CD14-positive monocyte (primary cell): ENCODE measurements at places on chromosomes 7 and 10.

DNA sequence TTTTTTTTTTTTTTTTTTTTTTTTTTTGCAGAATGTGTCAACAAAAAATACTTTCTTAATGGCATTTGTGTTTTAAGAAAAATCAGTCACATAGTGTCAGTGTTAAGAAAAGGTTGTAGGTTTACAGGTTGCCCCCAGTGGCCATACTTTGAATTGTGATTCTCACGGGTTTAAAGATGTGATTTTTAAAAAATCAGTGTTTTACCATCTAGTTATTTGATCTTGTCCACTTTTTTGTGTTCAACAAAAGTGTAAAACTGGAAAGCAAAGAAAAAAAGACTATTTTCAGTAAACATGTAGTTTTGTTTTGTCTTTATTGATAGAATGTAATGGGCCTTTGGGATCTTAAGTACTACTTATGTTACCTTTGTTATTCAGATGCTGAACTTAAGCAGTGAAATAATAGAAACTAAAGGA, 25.7 kb downstream of the SUV39H2 start:
- DNase-seq, result peak; percentile 6

- DNase-seq, result no peak
These were observed 46.2 kb downstream of the CHST3 start for GRCh38 chr10:72010234-72010973.

DNA sequence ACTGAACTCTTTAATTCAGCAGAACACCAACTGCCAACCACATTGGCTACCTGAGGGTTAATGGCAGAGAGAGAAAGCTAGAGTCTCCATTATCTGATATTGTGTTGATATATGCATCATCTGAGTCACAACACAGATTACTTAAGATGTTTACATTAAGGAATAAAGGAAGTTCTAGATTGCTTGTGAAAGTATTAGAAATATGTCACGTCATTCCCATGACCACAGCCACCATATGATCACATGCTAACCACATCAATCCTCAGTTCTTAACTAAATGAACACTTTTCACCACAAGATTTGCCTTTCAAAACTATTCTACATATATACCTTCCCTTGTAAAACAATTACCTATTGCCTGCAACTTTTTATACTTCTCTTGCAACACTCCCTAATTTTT, 337.9 kb downstream of the FGFR2 start:
- DNase-seq, result peak; percentile 38

GRCh38 chr7:128777156-128778123, 1.8 kb upstream of the OPN1SW start:
- no peak for DNase-seq

GRCh38 chr10:78406648-78407008, 373.0 kb downstream of the RPS24 start:
- no peak for DNase-seq

DNA sequence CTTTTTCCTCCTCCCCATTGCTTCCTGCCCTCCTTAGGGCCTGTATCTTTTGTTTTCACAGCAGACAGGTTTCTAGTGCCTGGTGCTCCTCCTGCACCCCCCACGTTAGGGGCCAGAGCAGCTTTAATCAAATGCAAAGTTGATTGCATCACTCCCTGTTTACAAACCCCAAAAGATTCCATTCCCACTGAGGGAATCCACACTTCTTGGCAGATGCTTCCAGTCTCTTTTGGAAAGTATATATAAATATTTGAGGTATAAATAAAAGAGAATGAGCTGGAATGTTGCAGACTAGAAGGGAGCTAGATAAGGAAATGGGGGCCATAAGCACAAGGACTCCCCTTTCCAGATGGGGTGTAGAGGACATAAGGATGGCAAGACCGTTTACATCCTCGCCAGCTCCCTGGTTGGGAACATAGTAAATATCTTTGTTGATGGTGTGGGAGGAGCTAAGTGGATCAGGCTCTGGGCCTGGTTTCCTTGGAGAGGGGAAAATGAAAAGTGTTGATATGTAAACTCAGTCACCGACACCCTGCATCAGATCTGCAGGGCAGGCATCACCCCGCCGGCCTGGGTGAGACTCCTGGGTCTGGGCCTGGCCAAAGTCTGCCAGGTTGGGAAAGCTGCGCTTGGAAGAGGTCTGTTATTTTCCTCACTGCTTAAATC, 6.2 kb downstream of the RARRES2 start:
- DNase-seq, result no peak

DNA sequence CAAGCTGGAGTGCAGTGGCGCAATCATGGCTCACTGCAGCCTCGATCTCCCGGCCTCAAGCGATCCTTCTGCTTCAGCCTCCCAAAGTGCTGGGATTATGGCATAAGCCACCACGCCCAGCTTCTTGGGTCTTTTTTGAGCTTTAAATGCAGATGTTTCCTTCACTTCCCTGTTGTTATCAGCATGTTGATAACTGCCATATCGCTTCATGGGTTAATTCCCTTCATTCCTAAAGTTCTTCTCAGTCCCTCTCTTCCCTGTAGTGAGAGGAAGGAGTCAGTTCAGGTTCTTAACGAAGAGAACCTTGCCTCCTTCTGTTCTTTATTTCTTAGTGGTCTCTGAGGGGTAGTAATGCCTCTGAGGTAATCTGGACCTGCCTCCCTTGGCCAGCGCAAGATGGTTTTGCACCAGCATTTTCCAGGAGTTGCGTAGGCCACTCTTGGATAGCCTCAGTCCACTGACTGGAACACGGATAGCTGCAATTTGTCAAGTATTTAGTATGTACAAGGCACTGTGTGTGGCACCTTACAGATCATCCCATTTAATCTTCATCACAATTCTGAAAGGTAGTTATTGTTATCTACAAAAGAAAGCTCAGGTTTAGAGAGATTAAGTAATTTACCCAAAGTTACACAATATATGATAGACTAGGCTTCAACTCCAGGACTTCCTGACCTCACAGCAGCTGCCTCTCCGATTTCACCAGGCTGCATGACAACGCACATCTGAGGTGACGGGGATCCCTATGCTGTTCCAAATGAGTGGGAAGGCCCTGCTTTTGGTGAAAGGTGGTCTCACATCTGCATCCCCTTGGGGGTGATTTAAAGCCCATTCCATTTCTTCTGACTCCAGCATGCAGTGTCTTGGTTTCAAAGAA, 60.5 kb downstream of the GATA3 start:
- peak; percentile 33 for DNase-seq

GRCh38 chr10:73585327-73585726, 5.8 kb downstream of the USP54 start:
- DNase-seq, result no peak

DNA sequence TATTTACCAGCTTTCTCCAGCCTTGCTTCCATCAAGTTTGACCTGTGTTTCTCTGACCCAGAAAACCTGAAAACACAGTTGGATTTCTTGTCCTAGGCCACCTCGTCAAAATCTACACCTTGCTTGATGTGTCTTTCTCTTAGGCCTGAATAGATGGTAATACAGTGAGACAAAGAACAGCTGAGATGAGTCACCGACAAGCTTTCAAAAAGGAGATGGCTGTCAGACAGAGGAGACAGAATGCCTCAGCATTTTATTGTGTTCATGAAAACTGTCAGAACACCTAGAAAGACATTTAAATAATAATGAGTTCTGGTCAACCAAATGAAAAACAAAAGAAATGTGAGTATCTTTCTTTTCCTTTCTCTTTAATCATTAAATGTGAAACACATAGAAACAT, 119.7 kb upstream of the SORCS1 start:
- DNase-seq, result no peak

DNA sequence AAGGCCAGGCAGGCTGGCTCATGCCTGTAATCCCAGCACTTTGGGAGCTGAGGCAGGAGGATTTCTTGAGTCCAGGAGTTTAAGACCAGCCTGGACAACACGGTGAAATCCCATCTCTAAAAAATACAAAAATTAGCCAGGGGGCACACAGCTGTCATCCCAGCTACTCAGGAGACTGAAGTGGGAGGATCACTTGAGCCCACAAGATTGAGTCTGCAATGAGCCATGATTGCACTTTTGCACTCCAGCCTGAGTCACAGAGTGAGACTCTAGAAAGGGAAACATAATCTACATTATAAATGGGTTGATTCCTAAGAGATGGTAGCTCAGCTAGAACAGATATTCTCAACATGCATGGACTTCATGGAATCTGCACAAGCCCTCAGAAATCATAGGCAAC, 6.3 kb upstream of the LIPF start:
- no peak for DNase-seq

DNA sequence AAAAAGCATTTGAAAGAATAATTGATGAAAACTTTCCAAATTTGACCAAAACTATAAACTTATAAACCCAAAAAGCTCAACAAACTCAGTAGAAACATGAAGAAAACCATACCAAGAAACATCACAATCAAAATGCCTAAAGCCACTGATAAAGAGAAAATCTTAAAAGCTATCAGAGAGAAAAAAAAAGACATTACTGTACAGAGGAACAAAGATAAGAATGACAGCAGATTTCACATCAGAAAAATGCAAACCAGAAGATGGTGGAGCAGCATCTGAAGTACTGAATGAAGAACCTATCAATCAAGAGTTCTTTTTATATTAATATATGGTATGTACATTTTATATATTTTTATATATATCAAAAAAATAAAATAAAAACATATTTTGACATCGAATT, 2.4 kb upstream of the GPAM start:
- DNase-seq, result no peak

DNA sequence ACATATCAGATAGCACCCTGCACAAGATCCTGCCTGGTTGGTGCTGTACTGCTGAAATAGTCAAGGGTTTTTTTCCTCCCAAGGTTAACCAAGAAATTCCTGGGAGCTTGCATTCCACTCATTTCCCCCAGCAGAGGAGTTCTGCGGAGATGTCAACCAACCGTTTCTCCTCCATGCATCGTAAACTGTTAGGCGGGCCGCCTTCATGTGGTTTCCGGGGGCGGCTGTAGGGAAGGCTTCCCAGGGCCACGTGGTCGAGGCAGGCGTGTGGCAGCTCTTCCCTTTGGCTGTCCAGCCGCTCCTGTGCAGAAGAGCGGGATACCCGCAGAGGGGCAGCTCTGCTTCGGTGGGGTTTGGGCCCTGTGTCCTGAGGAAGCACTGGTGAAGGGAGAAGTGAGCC, 113.7 kb downstream of the RGS10 start:
- DNase-seq, result no peak

DNA sequence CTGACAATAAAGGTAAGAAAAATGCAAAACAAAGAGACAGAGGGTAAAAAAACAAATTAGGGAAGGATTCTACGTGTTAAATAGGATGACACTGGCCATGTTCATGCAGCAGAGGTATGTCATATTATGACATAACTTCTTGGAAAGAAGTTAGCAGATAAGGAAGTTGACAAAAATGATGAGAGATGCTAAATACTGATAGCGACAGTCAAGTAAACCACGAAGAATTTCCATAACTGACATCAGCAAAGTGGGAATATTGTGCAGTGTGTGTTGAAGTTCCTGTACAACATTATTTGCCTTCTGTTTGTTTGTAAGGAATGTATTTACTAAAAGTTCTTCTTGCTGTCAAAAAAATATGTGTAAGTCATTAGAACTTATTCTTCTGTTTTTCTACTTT, 29.5 kb downstream of the MDH2 start:
- no peak for DNase-seq

GRCh38 chr7:28705350-28705749, 252.8 kb downstream of the TRIL start:
- no peak for DNase-seq

- DNase-seq, result no peak
These were observed 77.5 kb upstream of the KMT2E start for GRCh38 chr7:104936546-104936945.

DNA sequence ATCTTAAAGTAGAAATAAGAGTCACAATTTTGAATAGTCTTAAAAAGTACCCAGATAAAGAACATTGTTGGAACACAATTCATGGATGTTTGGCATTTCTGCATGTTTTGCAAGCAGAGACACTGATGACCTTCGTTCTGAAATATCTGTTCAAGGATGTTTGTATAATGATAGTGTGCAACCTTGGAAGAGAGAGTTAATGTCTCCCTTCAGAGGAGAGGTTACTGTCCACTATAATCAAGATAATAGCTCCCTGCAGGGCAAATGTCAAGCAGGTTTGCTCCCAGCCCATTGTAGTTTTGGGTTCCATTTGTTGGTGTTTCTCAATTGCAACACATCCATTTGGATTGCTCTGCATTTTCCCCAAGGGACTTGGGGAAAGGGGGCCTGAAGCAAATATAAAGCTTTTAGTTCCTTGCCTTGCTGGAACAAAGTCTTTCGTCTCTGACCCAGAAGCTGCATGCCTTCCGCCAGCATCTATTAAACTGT, 45.2 kb downstream of the COL1A2 start:
- no peak for DNase-seq

DNA sequence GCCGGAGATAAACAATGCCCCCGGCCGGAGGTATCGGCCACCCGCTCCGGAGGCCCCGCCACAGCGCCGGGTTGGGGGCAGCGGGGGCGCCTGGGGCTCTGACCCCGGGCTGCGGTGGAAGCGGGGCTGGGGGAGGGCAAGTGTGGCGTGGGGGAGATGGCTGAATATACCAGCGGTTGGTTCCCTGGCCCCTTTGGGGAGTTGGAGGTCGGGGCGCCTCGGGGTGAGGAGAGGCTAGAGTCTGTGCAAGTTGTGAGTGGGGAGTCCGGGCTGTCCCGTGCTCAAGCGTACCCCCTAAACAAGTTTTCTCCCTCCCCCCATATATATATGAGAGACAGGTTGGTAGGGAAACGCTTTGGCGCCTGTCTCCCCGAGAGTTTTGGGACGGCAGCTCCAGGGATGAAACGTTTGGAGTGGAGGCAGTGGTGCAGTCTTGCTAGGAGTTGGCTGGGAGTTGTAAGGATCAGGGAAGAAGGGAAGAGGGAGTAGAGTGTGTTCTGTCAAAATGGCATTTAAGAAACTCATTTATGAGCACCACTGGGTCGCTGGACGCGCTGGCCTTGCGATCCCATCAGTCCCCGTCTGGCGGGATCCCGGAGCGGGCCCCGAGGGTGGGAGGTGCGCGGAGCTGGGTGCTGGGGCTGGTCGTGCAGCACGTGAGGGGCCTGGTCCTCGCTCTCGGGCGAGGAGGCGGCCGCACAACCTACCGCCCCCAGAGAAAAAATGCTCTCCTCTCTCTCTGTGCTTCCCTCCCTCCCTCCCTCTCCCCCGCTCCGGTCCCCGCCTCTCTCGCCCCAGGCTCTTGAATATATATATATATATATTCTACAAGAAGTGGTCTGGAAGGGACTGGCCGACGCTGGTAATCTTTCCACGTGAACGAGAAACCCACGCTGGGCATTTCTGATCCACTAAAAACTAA, 1.1 kb downstream of the TET1 start:
- DNase-seq, result no peak

- DNase-seq, result no peak
These were observed 111.3 kb upstream of the DNAJB12 start for GRCh38 chr10:72466018-72466417.

DNA sequence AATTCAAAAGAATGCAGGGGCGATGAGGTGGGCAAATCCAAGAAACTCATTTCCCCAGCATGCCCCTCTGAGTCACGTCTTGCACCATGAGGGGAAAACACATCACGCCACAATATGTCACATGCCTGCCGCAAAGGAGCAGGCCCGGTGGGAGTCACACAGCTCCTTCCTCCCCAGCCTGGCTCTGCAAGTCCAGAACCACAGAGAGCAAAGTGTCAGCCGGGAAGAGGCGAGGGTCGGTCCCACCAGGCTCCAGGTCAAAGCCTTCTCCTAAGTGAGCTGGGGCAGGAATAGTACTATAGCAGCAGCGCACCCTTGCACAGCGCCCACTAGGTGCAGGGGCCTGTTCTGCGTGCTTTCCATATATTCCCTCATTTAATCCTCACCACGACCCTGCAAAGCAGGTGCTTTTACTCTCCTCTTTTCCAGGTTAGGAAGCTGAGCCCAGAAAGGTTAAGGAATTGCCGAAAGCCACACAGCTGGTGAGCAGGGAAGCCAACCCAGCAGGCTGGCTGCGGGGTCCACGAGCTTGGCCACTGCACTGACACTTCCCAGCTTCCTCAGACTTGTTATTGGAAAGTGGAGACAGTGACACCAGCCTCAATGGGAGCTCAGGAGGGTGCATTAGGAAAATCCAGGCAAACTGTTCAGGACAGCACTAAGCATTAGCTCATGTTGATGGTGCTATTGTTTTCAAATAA, 94.0 kb upstream of the ZMIZ1 start:
- peak; percentile 94 for DNase-seq
